Hematopoietic multipotent progenitor cell (in vitro differentiated cells): ENCODE measurements at places on chromosomes 12 and 14. TPM values are rescaled to one million over a fixed set of nuclear protein-coding genes. Genes with fewer than 3 reads are reported as not detected.
A peak's percentile ranks its signal among the peaks of the same experiment; 100 is the strongest.

BHLHE41 gene
- total RNA-seq, result 0.81 TPM

GRCh38 chr12:27906127-27906500, 66.4 kb downstream of the PTHLH start:
- no peak for DNase-seq

TROAP gene
- 2.2 TPM for total RNA-seq

CORO1C gene
- total RNA-seq, result 99.1 TPM

DNA sequence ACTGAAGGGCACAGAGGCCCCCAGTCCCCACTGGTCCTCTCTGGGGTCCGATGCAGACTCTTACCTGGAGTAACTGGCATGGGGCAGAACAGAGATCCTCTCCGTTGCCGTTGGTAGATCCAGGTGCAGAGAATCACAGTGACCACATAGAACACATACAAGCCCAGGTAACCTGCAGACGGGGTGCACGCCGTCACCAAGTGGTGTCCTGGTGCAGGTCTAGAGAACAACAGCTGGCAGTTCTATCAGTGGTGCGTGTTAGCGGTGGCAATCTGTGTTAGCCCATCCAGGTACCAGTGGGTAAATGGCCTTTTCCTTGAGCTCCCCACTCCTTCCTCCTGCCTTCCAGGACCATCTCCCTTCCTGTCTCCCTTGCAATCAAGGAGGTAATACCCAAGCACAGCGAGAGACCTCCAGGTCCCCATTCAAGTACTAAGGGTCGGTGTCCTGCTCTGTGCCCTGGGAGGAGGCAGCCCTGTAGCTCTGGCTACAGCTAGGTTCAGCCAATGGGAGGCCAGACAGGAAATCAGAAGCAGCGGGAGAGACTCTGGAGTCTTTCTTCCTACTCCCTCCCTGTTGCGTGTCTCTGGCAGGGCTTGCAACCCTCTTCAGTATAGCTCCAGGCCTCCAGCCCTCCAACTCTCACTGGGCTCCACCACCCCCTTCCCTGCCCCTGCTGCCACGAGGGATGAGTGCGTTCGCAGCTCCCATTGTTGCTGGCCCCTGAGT, 15.8 kb downstream of the SLC8B1 start:
- no peak for DNase-seq

DNA sequence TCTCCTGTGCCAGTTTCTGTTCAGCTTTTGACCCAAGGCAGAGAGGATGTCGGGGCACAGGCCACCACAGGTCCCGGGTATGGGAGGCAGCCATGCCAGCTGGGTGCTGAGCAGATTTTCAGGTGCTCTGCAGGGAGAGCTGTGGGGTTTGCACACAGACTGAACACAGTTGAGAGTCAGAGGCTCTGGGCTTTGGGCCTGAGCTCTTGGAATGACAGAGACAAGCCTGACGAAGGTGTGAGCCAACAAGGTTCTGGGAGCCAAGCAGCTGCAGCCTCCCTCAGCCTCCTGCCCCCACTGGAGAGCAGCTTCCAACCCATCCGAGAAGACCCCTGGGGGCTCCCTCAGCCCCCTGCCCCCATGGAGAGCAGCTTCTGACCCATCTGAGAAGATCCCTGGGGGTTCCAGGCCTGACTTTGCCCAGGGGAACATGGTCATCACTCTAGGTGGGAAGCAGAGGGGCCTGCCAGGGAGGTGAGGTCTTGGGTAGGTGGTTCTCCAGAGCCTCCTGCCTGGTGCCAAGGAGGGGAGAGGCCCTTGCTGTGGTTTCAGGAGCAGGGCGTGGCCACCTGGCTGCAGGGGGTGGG, 13.8 kb downstream of the FBRSL1 start:
- no peak for DNase-seq

OR8S1 gene
- total RNA-seq, result not detected

SPIC gene
- not detected for total RNA-seq

COX8C gene
- not detected for total RNA-seq

PTPRR gene
- 0.27 TPM for total RNA-seq

GLS2 gene
- total RNA-seq, result 0.81 TPM

- peak; percentile 13 for DNase-seq
Measured at GRCh38 chr14:75793806-75794205, 132.8 kb downstream of the TTLL5 start.

- DNase-seq, result no peak
Measured at GRCh38 chr12:106110626-106111300, 28.0 kb downstream of the NUAK1 start.

- DNase-seq, result no peak
Measured at GRCh38 chr14:96168581-96168980, 36.1 kb upstream of the BDKRB2 start.

DNA sequence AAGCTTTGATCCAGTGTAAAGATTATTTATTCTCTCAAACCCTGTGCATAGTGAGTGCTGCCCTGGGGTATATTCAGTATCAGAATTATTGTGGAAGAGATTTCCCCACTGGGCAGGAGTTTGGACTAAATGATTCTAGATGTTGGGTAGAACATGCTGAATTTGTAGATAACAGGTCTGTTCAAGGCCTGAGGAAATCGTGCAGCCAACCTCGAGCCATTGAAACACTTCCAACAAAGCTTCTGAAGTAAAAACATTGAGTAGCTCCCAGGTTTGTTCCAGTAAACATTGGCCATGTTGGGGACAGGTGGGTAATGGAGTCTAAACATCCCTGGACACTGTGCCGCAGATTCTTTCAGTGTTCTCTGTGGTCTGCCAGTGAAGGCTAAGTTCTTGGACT, 87.5 kb downstream of the LLPH start:
- DNase-seq, result no peak

ATL1 gene
- total RNA-seq, result 11.0 TPM

DNA sequence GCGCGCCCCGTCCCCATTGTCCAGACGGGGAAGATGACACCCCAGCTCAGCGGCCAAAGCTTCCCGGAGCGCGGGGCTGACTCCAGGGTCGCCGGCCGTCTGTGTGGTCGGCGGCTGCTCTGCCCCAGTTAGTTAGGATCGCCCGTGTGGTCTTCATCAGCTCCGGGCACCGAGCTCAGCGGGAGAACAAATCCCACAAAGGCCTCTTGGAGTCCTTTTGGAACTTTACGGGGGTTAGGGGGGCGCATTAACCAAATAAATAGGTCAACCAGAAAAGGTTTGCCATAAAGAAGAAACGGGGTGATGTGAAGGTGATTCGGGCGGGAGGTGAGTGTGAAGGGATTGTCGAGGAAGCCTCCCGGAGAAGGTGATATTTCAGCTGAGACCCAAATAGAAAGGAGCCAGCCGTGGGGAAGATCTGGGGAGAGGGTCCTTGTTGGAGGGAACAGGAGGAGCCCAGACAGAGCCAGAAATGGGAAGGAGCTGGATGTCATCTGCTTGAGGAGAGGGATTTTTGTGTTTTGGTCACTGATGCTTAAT, 697 bp downstream of the ATP6V0A2 start:
- no peak for DNase-seq

C3AR1 gene
- total RNA-seq, result 2.2 TPM

SMIM41 gene
- total RNA-seq, result under 0.01 TPM

- no peak for DNase-seq
Measured at GRCh38 chr12:19978193-19978592, 390.1 kb upstream of the PDE3A start.

DNA sequence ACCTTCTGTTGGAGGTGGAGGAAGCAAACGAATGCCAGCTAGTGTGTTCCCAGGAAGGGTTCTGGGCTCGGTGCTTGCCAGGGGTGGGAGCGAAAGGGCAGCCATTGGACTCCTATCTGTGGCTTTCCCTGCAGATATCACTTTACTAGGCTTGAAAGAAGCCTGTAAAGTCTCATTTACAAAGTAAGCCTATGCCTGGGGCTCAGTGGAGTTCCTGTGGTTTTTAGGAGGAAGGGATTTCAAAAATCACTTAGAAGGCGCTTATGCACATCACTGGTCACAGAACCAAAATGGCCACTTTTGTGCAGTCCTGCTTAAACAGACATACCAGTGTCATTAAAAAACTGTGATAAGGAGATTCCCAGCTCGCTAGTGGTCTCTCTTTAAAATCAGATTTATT, 22.7 kb downstream of the CLMN start:
- DNase-seq, result no peak

DNA sequence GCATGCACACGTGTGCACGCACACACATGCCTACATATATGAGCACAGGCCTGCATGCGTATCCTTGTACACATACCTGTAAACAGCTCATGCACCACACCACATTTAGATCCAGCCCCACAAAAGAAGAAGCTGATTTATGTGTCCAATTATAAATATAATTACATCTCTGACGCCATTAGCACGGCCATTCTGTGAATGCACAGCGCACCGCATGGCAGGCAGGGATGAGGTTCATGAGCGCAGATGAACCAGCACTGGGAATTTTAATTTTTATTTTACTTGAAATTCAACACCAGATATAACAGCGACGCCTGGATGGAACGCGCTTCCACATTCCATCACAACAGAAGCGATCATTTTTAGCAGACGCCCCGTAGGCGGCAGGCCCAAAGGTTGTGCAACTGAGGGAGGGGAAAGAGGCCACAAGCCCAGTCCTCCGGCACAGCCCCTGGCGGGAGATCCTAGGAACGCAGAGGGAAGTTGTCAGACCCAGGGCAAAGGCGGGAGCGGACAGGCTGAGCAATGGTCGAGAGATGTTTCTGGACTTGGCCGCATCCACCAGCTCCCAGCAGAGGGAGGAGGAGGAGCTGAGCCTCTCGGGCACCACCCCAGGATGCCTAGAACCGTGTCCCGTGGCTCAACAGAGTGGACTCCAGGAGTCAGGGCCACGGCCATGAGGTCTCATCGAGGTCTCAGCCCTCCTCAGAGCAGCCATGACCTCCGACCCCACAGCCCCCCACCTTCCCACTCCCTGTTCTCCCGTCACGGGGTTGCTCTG, 37.9 kb upstream of the GALNT9 start:
- no peak for DNase-seq

- no peak for DNase-seq
Measured at GRCh38 chr12:79439175-79439825, 251.5 kb downstream of the PAWR start.

DNA sequence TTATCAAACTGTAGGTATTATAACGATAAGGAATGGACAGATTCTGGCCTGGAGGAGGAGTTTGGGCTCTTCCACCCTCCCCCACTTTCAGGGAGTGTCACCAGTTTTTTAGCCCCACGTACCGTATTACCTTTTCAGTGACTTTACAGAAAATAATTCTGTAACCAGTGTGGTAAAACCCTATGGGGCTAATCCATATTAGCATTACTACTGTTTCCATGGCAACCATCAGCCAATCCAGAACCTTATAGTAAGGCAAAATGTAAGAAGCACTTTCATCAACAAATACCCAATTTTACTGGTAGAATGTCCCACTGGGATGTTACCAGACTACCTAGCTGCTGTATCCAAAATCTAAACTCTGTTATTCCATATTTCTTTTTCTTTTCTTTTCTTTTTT, 50.7 kb downstream of the BICDL1 start:
- DNase-seq, result no peak

DNA sequence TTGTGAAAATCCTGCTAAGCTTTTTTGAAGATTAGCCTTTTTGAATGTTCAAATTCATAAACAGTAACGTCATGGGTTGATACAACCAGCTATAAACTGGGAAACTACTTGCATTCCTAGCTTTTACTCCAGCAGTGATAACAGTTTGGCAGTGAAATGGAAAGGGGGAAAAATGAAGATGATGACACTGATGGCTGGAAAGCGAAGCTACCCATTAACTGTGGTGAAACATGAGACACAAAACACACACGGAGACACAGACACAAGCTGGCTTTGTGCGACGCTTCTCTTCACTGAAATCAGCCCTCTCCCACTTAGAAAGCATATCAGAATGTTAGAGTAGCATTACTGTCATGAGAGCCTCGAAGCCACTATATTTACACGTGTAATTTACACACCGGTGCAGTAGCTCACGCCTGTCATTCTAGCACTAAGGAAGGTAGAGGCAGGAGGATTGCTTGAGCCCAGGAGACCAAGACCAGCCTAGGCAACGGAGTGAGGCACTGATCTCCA, 15.7 kb downstream of the VPS37B start:
- no peak for DNase-seq

GRCh38 chr14:95651821-95652583, 34.2 kb upstream of the TCL1B start:
- no peak for DNase-seq

DNA sequence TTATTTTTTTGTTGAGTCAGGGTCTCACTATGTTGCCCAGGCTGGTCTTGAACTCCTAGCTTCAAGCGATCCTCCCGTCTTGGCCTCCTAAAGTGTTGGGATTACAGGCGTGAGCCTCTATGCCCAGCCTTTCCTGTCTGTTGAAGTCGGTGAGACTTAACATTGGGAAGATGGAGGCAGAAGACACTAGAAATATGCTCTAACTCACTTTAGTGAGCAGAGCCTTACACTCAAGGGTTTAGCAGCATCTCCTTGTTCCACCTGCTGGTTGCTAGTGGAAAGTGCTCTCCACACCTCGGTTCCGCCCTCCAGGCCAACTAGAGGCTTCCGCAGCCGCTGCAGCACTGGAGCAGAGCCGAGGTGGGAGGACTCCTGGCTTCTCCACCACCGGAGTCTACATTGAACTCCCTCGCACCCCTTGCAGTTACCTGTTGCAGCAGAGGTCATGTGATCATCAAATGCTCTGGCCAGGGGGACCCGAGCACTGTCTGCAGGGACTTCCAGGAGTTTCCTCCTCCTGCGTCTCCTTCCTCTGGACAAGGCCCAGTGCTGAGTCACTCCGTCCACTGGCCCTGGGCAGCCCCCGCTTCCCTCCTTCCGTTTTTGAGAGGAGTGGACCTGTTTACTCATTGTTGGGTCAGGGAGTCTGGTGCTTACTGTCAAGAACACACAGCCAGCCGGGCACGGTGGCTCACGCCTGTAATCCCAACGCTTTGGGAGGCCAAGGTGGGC, 9.4 kb upstream of the HVCN1 start:
- DNase-seq, result peak; percentile 84

DNA sequence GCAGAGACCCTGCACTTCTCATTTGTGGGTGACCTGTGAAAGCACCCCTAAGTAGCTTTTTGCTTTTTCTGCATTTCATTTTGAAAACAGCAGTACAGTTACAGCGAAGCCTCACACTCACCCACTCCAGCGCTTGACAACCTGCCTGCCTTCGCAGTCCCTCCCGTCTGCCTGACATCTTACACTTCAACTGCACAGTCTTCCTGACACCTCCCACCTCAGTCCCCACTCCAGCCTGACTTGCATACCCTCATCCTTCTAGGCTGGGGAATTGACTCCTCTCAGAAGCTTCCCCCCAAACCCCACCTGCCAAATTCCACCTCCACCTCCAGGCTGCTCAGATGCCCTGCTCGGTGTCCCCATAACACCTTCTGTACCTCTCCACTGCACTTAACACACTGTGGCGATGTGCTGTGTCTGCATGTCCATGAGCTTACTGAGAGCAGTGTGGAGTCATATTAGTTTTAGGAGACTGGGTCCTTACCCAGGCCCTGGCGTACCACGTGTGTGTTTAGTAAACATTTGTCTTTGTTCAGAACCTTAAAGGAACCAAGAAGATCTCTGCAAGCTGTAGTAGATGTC, 159.4 kb downstream of the PRKCH start:
- no peak for DNase-seq

DNA sequence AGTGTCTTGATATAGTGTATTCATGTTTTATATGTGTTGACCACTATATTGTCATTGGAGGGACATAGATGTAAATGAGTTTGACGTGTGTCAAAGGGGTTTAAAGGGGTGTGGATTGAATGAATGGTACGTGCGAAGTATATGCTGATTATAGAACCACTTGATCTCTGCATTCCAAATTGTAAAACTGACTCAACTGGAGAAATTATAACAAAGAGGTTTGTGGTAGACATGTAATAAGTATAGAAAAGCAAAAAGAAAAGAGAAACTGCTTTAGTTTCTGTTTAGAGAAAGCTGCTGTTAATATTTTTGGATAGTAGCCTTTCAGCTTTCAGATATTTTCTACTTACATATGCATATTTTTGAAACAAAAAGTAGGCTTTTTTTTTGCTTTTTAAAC, 8.9 kb upstream of the MYRFL start:
- no peak for DNase-seq

- DNase-seq, result no peak
Measured at GRCh38 chr14:49313108-49313507, 273.1 kb downstream of the RPS29 start.
